Upper lobe of left lung (tissue), 6 donors: ENCODE measurements at places on chromosomes 6 and 20. TPM values are rescaled to one million over a fixed set of nuclear protein-coding genes. Genes with fewer than 3 reads are reported as not detected.

DNA sequence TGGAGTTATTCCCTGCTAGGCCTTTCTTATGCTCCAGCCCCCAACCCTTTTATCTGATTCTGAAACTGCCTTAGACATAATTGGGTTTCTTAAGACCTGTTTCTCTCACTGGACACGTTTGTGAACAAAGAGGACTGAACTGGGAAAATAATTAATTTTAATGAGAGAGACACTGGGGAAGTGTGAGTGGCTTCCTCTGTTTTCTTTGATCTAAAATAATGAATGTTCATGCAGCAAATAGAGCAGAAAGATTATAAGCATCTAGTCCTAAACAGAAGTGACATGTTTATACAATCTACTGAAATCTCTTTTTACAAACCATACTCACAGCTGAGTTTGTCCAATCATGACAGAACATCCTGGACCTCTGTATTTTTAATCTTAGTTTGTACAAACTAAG lies 157.6 kb downstream of the SH3BGRL2 start:
- H3K36me3 ChIP-seq: no peaks in the 10 kb centered on the region
- H3K4me3 ChIP-seq: no peak overlapping the region
- H3K4me1 ChIP-seq: no peaks in the 10 kb centered on the region
- no peak for DNase-seq

GRCh38 chr6:64428186-64428585 lies 792.6 kb downstream of the PHF3 start:
- no peak overlapping the region for H3K4me3 ChIP-seq
- no peaks in the 10 kb centered on the region for H3K36me3 ChIP-seq
- no peaks in the 10 kb centered on the region for H3K4me1 ChIP-seq
- DNase-seq: no peak
- no peak overlapping the region for H3K27ac ChIP-seq

DNA sequence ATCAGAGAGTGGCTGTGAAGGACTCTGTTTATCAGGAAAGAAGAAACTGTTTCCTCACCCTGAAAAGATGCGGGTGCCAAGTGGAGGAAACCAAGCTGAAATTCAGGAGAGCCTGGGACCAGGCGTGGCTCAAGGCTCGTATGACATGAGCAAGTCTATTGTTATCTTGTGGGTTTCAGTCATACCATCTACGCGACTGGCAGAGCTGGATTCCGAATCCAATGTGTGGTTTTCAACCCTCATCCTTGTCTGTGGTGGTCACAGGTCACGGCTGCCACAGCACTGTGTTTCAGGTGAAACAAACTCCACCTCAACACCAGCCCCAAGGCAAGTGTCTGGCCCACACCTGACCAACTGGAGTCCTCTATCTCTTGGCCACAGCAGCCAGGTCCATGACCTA lies 9.1 kb downstream of the MC3R start:
- H3K27ac ChIP-seq: no peak overlapping the region
- H3K4me3 ChIP-seq: no peak overlapping the region
- no peak for DNase-seq
- no peaks in the 10 kb centered on the region for H3K4me1 ChIP-seq
- no peaks in the 10 kb centered on the region for H3K27me3 ChIP-seq

- H3K36me3 ChIP-seq: no peaks in the 10 kb centered on the region
- H3K4me1 ChIP-seq: peaks cover 22% of the 10 kb centered on the region
- H3K27ac ChIP-seq: no peak overlapping the region
- H3K4me3 ChIP-seq: no peak overlapping the region
- no peaks in the 10 kb centered on the region for H3K27me3 ChIP-seq
- no peak for DNase-seq
Observed at GRCh38 chr20:48294942-48295341, 509.7 kb upstream of the SULF2 start.

GRCh38 chr6:35078896-35079295 lies 62.2 kb downstream of the TCP11 start:
- no peak overlapping the region for H3K4me3 ChIP-seq
- no peaks in the 10 kb centered on the region for H3K27me3 ChIP-seq
- peaks cover 94% of the 10 kb centered on the region for H3K36me3 ChIP-seq
- no peak for DNase-seq
- H3K27ac ChIP-seq: no peak overlapping the region

- H3K36me3 ChIP-seq: peaks cover 45% of the 10 kb centered on the region
- no peak overlapping the region for H3K4me3 ChIP-seq
- no peak overlapping the region for H3K27ac ChIP-seq
- DNase-seq: no peak
- no peaks in the 10 kb centered on the region for H3K4me1 ChIP-seq
Observed at GRCh38 chr6:158109748-158110147, 58.3 kb downstream of the SERAC1 start.

- no peak overlapping the region for H3K4me3 ChIP-seq
- H3K27me3 ChIP-seq: no peaks in the 10 kb centered on the region
- H3K36me3 ChIP-seq: no peaks in the 10 kb centered on the region
- H3K4me1 ChIP-seq: no peaks in the 10 kb centered on the region
- no peak overlapping the region for H3K27ac ChIP-seq
- no peak for DNase-seq
Observed at GRCh38 chr20:51715163-51715855, 52.9 kb downstream of the ATP9A start.

DNA sequence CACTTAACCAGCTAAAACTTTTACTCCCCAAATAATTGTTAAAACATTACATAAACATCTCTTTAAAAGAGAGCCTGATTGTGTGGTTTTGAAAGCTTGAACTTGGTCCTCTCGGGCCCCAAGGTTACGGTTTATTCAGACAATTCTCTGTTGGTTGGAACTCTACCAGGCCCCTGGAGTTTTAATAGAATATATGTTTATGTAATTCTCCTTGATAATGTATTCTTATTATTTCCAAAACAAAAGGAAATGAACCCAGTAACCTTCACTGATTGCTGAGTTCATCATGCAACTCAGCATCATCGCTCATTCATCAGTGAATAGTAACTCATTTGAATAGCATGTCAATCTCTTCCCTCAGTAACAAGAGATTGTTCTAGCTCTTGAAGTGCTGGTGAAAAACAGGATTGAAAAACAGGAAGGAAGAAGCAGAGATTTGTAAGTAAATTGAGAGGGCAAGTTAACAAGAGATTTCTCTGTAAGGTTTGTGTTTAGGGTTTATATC lies 464.5 kb upstream of the MARCKS start:
- no peaks in the 10 kb centered on the region for H3K27me3 ChIP-seq
- DNase-seq: no peak
- H3K36me3 ChIP-seq: no peaks in the 10 kb centered on the region
- no peak overlapping the region for H3K27ac ChIP-seq
- H3K4me3 ChIP-seq: no peak overlapping the region

- H3K36me3 ChIP-seq: no peaks in the 10 kb centered on the region
- no peak overlapping the region for H3K4me3 ChIP-seq
- H3K4me1 ChIP-seq: no peaks in the 10 kb centered on the region
Observed at GRCh38 chr6:78526432-78526831, 340.9 kb upstream of the IRAK1BP1 start.

- H3K4me3 ChIP-seq: no peak overlapping the region
- no peak overlapping the region for H3K27ac ChIP-seq
- no peak for DNase-seq
Observed at GRCh38 chr20:61541537-61541936, 289.5 kb downstream of the CDH4 start.

GRCh38 chr6:138012682-138013081 lies 94.5 kb downstream of the PERP start:
- no peak for DNase-seq
- no peaks in the 10 kb centered on the region for H3K4me1 ChIP-seq
- no peak overlapping the region for H3K27ac ChIP-seq

GRCh38 chr6:36626636-36627035 lies 32.5 kb downstream of the SRSF3 start:
- no peak overlapping the region for H3K4me3 ChIP-seq
- H3K4me1 ChIP-seq: peaks cover 50% of the 10 kb centered on the region
- H3K36me3 ChIP-seq: no peaks in the 10 kb centered on the region

DNA sequence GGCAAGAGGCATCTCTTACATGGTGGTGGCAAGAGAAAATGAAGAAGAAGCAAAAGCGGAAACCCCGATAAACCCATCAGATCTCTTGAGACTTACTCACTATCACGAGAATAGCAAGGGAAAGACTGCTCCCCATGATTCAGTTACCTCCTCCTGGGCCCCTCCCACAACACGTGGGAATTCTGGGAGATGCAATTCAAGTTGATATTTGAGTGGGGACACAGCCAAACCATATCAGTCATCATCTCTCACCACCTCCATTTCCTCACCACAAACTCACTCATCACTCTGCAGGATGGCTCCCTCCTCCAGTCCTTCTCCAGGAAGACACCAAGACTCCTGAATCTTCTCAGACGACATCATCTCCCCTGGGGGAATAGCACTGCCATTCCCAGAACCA lies 25.8 kb upstream of the SLC16A10 start:
- DNase-seq: no peak
- no peaks in the 10 kb centered on the region for H3K4me1 ChIP-seq
- H3K27me3 ChIP-seq: no peaks in the 10 kb centered on the region
- H3K4me3 ChIP-seq: no peak overlapping the region
- no peaks in the 10 kb centered on the region for H3K36me3 ChIP-seq
- no peak overlapping the region for H3K27ac ChIP-seq

DNA sequence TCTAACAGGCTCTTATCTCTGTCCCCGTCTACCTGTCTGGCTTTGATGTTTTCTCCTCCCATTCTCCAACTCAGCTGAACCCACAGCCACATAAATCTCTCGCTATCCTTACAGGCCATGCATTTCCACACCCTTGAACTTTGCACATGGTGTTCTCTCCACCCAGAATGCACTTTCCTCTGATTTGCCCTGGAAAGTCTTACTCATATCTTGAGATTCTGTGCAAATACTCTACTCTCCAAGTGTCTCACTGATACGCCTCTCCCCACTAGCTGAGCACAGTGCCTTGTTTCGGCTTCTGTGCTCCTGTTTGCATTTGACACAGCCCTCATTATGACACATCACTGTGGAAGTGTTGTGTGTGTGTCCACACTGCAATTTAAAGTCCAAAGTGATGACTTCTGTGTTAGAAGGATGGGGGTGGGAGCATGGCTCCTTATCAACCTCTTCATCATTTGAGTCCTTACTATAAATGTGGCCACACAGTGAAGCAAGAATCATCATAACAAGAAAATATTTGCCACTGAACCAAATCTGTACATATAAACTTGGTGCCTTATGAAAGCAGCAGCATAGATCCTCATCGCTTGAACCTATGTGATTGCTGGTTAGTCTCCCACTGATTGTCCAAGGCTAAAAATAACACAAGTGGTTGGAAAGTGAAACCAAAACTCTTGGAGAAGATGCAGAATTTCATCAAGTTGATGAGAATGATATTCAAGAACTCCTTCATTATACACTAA lies 5.5 kb upstream of the PRELID3B start:
- peaks cover 15% of the 10 kb centered on the region for H3K4me1 ChIP-seq
- peak overlapping the region; percentile 82 for H3K27ac ChIP-seq
- DNase-seq: peak; percentile 75
- H3K27me3 ChIP-seq: no peaks in the 10 kb centered on the region
- no peaks in the 10 kb centered on the region for H3K36me3 ChIP-seq

- no peaks in the 10 kb centered on the region for H3K4me1 ChIP-seq
- H3K36me3 ChIP-seq: no peaks in the 10 kb centered on the region
- H3K27me3 ChIP-seq: no peaks in the 10 kb centered on the region
- H3K4me3 ChIP-seq: no peak overlapping the region
Observed at GRCh38 chr20:12928755-12929401, 79.9 kb upstream of the SPTLC3 start.

GRCh38 chr20:63858393-63859165 lies 2.7 kb upstream of the ABHD16B start:
- H3K27me3 ChIP-seq: no peaks in the 10 kb centered on the region
- no peak overlapping the region for H3K4me3 ChIP-seq
- H3K27ac ChIP-seq: peak overlapping the region; percentile 77
- peaks cover 55% of the 10 kb centered on the region for H3K4me1 ChIP-seq
- peak; percentile 72 for DNase-seq
- peaks cover 19% of the 10 kb centered on the region for H3K36me3 ChIP-seq

DNA sequence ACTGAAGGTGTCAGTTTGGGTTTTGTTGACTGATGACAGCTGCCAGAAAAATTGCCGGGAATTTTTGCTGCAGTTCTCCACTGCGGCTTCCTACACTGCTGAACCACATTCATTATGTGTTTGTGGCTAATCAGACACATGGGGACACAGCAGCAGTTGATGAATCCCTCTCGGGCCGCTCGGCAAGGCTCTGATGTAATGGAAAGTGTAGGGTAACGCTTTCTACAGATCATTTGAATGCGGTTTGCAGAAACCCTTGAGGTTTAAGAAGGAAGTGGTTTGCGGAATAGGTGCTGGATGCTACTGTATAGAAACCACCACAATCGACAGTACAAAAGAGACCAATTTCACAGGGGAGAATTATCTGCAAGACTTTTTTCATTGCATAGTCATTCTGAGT lies 138.7 kb upstream of the SASH1 start:
- no peak overlapping the region for H3K27ac ChIP-seq
- no peak overlapping the region for H3K4me3 ChIP-seq
- H3K36me3 ChIP-seq: no peaks in the 10 kb centered on the region
- H3K4me1 ChIP-seq: no peaks in the 10 kb centered on the region
- H3K27me3 ChIP-seq: no peaks in the 10 kb centered on the region
- no peak for DNase-seq

DNA sequence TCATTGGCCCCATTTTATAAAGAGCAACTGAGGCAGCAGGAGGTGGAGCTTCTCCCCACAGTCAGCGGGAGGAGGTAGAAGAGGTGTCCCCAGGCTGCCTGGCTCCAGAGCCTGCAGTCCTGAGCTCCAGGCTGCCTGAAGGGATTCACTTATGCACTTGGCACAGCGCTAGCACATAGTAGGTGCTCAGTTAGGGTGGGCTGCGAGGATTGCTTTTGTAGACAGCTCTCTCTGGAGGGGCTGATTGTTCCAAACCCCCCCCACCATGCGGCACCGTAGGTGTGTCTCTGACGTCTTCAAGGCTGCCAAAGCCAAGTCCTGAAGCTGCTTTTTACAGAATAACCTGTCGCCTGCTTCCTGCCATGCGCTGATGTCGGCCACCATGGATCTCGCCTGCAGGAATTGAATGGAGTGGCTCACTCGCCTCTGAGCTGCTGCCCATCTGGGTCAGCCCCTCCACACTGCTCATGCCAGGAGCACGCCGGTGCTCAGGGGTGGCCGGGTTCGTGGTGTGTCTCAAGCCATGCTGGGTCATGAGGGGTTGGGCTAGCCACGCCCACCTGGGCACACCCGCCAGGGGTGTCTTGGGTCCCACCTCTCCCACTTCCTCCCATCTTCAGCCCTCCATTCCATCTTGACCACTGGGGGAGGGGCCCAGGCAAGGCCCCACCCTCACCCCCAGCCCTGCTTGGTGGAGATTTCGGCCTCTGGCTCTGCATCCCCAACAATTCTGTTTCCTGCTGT lies 59.8 kb downstream of the BCAS4 start:
- no peak for DNase-seq
- no peaks in the 10 kb centered on the region for H3K36me3 ChIP-seq
- no peak overlapping the region for H3K27ac ChIP-seq
- H3K4me1 ChIP-seq: no peaks in the 10 kb centered on the region
- no peak overlapping the region for H3K4me3 ChIP-seq

- H3K4me3 ChIP-seq: no peak overlapping the region
- H3K27me3 ChIP-seq: no peaks in the 10 kb centered on the region
- no peak for DNase-seq
- no peaks in the 10 kb centered on the region for H3K4me1 ChIP-seq
- H3K27ac ChIP-seq: no peak overlapping the region
Observed at GRCh38 chr6:54156650-54157250, 45.5 kb downstream of the MLIP start.

- H3K4me1 ChIP-seq: peaks cover 13% of the 10 kb centered on the region
- no peaks in the 10 kb centered on the region for H3K27me3 ChIP-seq
- no peaks in the 10 kb centered on the region for H3K36me3 ChIP-seq
- no peak overlapping the region for H3K27ac ChIP-seq
- H3K4me3 ChIP-seq: no peak overlapping the region
- no peak for DNase-seq
Observed at GRCh38 chr6:15283986-15284361, 38.1 kb downstream of the JARID2 start.

Gene FAM83C
- not detected for total RNA-seq

Gene NHLRC1
- 3.5 TPM for total RNA-seq

Gene EFCAB8
- 1.0 TPM for total RNA-seq

Gene SAMD3
- 2.8 TPM for total RNA-seq

Gene FANCE
- total RNA-seq: 7.7 TPM

Gene IMPG1
- total RNA-seq: not detected

Gene NKX2-4
- not detected for total RNA-seq

Gene NT5E
- total RNA-seq: 4.9 TPM
